ENCODE measurements at places on chromosomes 4 and X.
A peak's percentile ranks its signal among the peaks of the same experiment; 100 is the strongest.

GRCh38 chr4:42293967-42294813, 103.1 kb upstream of the SHISA3 start:
- DNase-seq, result no peak

- no peak for DNase-seq
Observed at GRCh38 chrX:47500554-47500953, 17.5 kb upstream of the ZNF41 start.

GRCh38 chr4:87803421-87803820, 4.1 kb downstream of the IBSP start:
- no peak for DNase-seq

- no peak for DNase-seq
Observed at GRCh38 chrX:72694170-72694569, 19.9 kb downstream of the PHKA1 start.

GRCh38 chrX:24019448-24019847, 7.5 kb downstream of the KLHL15 start:
- DNase-seq, result no peak

GRCh38 chrX:153468008-153468580, 2.3 kb downstream of the HAUS7 start:
- no peak for DNase-seq

DNA sequence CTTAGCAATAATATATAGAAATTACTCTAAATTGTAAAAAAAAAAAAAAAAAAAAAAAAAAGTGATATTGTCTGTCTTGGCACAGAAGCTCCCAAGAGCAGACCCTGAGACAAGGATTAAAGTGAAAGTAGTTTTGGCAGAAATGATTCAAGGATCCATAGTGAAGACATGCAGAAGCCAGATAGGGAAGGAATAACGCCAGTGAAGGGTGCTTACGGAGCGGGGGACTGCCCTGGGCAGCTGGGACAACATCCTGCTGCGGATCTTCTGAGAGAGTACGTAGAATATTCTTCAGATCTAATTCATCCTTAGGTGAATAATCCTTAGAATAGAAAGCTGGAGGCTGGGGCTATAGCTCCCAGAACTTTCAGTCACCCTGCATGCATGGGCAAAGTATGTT, 39.8 kb downstream of the ARHGAP24 start:
- DNase-seq, result no peak

GRCh38 chrX:119236623-119237561, 807 bp downstream of the PGRMC1 start:
- DNase-seq, result peak; percentile 22

- DNase-seq, result peak; percentile 45
Observed at GRCh38 chr4:185426960-185427688, 1.4 kb upstream of the UFSP2 start.

DNA sequence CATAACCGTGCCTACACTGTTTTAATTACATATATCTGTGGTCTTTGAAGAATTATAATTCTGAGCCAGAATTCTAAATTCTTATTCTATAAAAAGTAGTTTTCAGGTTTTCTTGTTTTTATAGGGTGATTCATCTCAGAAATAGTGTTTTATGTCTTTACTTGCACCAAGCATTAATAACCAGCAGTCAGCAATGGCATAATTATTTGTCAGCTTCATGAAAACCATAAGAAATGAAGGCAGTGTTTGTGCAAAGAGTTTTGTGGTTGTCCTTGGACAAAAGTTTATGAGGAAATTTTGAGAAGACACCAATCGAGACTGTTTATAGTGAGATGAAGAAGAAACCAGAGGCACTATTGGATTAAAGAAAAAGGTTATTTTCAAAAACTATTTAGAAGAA, 37.2 kb downstream of the EDNRA start:
- no peak for DNase-seq

- DNase-seq, result no peak
Observed at GRCh38 chrX:63513825-63514568, 162.9 kb upstream of the SPIN4 start.

DNA sequence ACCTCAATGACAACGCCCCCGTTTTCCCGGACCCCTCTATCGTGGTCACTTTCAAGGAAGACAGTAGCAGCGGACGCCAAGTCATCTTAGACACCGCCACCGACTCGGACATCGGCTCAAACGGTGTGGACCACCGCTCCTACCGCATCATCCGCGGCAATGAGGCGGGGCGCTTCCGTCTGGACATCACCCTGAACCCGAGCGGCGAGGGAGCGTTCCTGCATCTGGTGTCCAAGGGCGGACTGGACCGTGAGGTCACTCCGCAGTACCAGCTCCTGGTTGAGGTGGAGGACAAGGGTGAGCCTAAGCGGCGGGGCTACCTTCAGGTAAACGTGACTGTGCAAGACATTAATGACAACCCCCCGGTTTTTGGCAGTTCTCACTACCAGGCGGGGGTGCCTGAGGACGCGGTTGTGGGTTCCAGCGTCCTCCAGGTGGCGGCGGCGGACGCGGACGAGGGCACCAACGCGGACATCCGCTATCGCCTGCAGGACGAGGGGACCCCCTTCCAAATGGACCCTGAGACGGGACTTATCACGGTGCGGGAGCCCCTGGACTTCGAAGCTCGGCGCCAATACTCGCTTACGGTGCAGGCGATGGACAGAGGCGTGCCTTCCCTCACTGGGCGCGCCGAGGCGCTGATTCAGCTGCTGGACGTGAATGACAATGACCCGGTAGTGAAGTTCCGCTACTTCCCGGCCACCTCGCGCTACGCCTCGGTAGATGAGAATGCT, 2.2 kb downstream of the FAT4 start:
- no peak for DNase-seq

DNA sequence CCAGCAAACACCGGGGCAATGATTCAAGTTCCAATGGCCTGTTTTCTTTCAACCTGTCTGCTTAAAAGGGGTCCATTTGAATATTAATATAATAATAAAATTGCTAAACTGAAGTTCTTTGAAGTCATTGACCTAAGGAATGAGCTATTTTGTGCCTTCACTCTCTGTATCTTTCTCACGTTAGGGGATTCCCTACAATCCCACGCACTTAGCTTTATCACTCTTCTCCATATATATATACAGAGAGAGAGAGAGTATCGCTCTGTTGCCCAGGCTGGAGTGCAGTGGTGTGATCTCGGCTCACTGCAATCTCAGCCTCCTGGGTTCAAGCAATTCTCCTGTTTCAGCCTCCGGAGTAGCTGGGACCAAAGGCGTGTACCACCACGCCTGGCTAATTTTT, 83.9 kb upstream of the NWD2 start:
- DNase-seq, result no peak

DNA sequence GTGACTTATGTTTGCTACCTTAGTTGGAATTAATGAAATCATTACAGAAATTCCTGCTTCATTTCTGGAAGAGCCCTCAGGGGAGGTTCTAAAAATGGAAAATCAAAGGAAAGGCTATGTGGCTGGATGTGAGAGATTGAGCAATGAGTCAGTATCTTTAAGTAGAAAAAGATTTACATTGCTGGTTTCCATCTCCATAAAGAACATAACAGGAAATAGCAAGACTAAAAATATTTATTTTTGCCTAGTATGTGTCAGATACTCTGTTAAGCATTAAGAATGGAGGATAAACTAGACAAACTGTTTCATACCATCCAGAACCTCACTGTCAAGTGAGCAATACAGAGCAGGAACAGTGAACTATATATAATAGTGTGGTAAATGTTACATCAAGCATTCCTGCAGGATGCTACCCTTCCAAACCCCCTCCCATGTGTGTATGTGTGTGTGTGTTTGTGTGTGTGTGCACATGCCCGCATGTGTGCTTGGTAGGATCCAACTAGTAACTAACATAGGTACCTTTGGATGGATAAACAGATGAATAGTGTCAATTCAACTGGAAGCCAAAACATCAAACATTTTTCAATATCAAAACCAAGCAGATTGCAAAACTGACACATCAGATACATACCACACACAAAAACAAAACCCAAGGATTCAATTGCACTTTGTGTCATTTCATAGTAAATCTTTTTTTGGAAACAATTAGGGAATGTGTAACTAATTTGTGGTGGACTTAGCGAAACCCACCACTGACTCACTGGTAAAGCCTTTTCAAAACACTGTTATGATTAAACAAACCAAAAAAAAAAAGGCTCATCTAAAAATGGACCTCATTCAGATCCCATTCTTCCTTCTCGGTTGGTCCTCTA, 223.4 kb downstream of the SHROOM3 start:
- DNase-seq, result no peak

DNA sequence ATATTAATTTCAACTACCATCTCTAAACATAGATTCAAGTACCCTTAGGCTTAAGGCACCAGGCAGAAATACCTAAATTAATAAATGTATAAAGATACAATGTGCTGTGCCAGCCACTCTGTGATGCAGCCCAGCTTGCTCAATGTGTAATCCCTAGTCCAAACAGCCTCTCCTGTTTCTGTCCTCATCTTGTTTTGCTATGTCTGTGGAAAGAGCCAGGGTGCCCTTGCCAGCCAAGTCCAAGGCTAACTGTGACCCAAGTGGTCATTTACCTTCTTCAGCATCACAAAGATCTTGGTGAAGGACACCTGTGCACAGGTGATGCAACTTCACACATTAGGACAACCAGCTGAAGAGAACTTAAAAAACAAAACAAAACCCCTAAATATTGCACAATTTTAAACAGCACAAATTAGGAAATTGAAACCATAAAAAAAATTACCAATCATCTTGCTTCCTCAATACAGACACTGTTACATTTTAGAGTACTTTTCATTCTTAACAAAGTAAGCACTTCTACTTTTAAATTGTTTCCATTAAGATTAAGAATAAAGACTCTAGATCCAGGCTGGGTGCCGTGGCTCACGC, 89.6 kb downstream of the C4orf51 start:
- DNase-seq, result no peak

DNA sequence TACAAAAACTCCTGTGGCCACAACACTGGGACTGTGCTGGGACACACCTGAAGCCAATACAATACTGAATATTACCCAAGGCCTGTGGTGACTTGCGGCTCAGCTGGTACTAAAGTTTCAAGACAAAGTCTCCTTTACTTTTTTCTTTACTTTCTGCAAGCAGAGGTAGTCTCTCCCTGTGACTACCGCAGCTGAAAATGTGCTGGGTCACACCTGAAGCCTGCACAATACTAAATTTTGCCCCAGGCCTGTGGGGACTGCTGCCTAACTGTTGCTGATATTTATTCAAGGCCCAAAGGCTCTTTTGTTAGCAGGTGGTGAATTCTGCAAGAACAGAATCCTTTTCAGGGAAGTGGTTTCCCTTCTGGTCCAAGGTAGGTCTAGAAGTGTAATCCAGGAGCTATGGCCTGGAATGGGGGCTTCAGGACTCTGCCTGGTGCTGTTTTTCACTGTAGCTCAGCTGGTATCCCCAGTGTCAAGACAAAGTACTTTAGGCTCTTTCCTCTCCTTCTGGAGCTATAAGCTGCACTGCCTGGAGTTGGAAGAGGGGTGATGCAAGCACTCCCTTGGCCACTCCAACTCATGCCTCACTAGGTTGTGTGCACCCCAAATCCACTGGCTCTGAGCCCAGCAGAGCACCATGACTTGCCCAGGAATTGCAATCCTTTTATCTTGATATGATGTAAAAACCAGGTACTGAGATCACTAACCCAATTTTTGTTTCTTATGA, 489.4 kb downstream of the TECRL start:
- no peak for DNase-seq

- DNase-seq, result no peak
Observed at GRCh38 chr4:84531689-84532088, 32.6 kb upstream of the NKX6-1 start.

DNA sequence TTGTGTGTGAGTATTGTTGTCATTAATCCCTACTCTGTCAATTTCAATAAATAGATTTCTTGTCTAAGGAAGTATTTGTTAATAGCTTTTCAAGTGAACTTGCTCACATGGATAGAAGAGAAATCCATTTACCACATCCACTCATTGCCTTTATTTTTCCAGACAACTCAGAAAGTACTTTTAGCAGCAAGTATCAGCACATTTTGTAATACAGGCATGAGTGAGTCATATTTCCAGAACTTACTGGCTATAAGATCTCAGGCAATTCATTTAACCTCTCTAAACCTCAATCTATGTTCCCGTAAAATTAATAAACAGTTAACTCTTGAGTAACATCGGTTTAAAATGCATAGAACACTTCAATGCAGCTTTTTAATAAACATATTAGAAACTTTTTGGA, 317.9 kb upstream of the PCDH7 start:
- no peak for DNase-seq

GRCh38 chrX:56800801-56801200, 71.8 kb downstream of the NBDY start:
- no peak for DNase-seq

DNA sequence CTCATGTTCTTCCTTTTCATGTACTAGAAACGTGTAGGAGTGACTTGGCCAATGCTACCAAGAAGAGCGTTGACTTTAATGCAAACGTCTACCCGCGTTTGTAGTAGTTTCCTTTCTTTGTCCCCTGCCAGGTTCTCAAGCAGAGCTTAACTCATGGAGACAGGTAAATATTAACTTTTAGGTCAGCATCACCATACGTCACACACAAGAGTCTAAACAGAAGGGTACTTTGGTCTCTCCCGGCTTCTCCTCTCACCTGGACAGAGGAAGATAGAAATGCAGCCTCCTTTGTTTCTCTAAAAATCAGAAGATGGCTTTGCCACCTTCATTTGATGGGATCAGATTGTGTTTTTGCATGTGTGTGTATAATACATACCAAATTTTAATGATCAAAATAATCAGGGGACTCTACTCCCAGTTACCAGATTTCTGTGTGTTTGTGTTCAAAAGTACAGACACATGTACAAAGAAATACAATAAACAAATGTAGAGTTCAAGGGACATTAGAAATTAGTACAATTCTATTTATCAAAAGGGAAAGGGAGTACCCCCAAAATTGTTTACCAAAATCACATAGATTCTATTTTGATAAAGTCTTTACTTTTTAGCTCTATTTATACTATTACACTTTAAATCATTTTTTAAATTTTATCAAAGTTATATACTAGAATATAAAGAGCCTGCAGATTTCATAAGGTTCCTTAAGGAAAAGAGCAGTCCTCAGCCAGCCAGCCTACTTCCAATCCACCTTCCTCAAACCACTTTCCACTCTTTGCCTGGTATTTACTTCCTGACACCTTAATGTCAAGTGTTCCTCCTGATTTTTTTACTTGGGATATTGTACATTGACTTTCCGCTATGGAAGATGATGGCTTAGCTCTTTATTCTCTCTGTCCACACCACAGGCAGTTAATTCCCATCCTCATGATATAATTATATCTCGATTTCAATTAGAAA, 195.5 kb downstream of the RELL1 start:
- DNase-seq, result no peak

GRCh38 chrX:39152106-39152649, 350.9 kb downstream of the MID1IP1 start:
- no peak for DNase-seq

DNA sequence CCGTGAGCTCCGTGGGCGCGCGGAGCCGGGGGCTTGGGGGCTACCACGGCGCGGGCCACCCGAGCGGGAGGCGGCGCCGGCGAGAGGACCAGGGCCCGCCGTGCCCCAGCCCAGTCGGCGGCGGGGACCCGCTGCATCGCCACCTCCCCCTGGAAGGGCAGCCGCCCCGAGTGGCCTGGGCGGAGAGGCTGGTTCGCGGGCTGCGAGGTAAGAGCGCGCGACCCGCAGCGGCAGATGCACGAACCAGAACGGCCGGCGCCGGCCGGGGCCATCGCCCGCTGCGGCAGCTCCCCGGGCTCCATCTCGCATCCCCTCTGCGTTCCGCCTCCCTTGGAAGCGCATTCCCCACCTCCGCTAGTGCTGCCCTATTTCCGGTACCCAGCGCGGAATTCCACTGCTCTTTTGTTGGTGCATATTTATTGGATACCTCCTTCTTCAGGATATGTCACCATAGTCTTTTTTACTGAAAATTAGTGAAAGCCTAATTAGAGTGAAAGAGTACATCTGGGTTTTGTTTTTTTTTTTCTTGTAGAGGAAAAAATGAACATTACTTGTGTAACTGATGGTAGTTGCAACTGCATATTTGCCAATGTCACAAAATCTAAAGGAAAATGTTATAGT, 797 bp downstream of the PKD2 start:
- peak; percentile 39 for DNase-seq

Data from putamen (tissue), 1 donor.